ENCODE measurements at places on chromosomes 6 and 20.

- H3K4me3 ChIP-seq: no peak overlapping the region
- H3K27ac ChIP-seq: no peak overlapping the region
- DNase-seq: no peak
- peaks cover 5% of the 10 kb centered on the region for H3K4me1 ChIP-seq
- peaks cover 16% of the 10 kb centered on the region for H3K27me3 ChIP-seq
- no peaks in the 10 kb centered on the region for H3K36me3 ChIP-seq
Measured at GRCh38 chr20:37417617-37418467, 71.9 kb downstream of the SRC start.

- H3K4me3 ChIP-seq: no peak overlapping the region
- no peak overlapping the region for H3K27ac ChIP-seq
- no peaks in the 10 kb centered on the region for H3K4me1 ChIP-seq
- peaks cover 72% of the 10 kb centered on the region for H3K27me3 ChIP-seq
- no peaks in the 10 kb centered on the region for H3K36me3 ChIP-seq
Measured at GRCh38 chr20:46135856-46136633, 17.9 kb downstream of the CD40 start.

DNA sequence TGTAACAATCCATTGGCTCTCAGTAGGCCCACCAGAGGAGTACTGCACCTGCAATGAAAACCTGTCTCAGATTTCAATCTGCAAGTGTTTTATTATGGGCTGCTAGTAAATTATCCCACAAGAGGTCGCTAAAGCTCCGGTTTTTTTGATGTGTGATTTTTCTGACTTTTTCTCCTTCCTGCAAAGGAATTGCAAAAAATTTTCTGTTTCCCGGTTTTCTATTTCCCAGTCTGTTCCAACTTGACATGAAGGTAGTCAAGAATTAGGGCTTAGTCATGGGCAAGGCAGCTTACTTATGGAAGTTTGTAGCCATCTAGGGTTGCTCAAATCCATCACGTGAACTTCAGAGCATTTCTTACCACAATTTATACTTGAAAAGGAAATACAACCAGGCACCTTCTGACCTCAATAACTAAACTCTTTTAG, 38.5 kb upstream of the AHI1 start:
- no peaks in the 10 kb centered on the region for H3K27me3 ChIP-seq
- peak; percentile 29 for DNase-seq
- peaks cover 25% of the 10 kb centered on the region for H3K4me1 ChIP-seq

- H3K4me1 ChIP-seq: no peaks in the 10 kb centered on the region
- H3K36me3 ChIP-seq: no peaks in the 10 kb centered on the region
- no peak for DNase-seq
- H3K4me3 ChIP-seq: no peak overlapping the region
Measured at GRCh38 chr6:132736239-132736638, 21.5 kb downstream of the VNN2 start.

- peaks cover 2% of the 10 kb centered on the region for H3K4me1 ChIP-seq
- no peaks in the 10 kb centered on the region for H3K27me3 ChIP-seq
- DNase-seq: no peak
- H3K4me3 ChIP-seq: no peak overlapping the region
Measured at GRCh38 chr20:25295386-25296093, 47.7 kb downstream of the PYGB start.

DNA sequence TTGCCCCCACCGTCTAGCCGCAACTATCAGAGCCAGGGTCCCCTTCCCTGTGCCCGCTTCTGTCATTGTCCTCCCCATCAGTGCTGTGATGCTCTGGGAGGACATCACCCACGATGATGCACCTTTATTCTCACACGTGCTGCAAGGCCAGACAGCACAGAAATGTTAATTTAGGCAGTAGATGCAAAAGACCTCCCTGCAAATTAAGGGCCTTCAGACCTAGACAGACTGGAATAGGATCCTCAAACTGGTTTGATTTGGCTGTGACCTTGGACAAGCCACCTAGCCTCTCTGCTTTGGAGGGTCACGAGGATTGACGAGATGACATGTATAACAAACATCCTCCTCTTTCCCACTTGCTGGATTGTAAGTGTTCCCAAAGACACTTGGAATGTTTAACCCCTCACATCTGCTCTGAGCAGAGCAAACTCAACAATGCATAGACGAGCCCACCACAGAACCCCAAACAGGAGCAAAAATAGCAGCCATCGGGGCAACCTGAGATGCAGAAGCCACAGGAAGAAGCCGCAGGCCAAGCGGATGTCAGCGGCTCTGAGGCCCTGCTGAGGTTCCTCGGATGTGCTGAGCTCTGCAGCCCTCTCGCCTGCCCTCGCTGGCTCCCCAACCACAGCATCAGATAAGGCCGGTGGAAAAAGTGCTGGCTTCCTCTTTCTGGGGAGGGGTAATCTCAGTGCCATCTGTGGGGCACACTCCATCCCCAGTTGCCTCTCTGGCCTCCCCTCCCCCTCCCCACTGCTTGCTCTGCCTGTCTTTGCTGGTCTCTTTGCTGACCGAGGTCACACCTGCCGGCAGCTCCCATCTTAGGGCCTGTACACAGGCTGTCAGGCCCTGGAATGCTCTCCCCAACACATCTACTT, 35.3 kb downstream of the TOX2 start:
- peaks cover 31% of the 10 kb centered on the region for H3K27me3 ChIP-seq
- peaks cover 8% of the 10 kb centered on the region for H3K36me3 ChIP-seq
- H3K27ac ChIP-seq: no peak overlapping the region
- H3K4me1 ChIP-seq: peaks cover 76% of the 10 kb centered on the region

GRCh38 chr6:46440141-46440540, 51.1 kb downstream of the RCAN2 start:
- H3K27me3 ChIP-seq: peaks cover 28% of the 10 kb centered on the region
- H3K4me1 ChIP-seq: no peaks in the 10 kb centered on the region
- H3K4me3 ChIP-seq: no peak overlapping the region
- H3K36me3 ChIP-seq: no peaks in the 10 kb centered on the region
- no peak for DNase-seq

DNA sequence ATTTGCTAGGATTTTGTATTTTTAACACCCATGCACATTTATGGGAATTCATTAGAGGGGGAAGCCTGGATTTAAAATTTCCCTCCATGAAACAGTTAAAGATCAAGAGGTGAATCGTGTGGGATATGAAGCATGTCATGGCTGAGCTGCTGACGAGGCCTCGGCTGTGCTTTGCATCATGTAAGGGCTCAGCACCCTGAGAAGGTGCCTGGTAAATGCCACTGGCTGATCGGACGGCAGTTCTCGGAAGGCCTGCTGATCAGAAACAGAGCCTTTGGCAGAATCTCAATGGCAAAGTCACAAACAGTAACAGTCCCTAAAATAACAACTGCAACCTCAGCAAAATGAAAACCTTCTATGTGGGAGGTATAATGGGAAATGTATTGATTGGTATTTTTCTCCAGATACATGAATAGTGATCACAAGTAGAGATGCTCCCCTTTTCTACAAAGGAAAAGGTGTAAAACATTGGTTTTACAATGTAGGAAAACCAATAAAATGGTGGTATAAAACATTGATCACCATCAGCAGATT, 53.0 kb upstream of the FUCA2 start:
- H3K27me3 ChIP-seq: no peaks in the 10 kb centered on the region
- H3K27ac ChIP-seq: no peak overlapping the region
- peaks cover 15% of the 10 kb centered on the region for H3K36me3 ChIP-seq
- H3K4me1 ChIP-seq: peaks cover 61% of the 10 kb centered on the region
- H3K4me3 ChIP-seq: no peak overlapping the region

- no peak for DNase-seq
- no peaks in the 10 kb centered on the region for H3K4me1 ChIP-seq
- no peak overlapping the region for H3K4me3 ChIP-seq
- H3K36me3 ChIP-seq: no peaks in the 10 kb centered on the region
Measured at GRCh38 chr6:124964764-124965105, 2.5 kb downstream of the RNF217 start.

DNA sequence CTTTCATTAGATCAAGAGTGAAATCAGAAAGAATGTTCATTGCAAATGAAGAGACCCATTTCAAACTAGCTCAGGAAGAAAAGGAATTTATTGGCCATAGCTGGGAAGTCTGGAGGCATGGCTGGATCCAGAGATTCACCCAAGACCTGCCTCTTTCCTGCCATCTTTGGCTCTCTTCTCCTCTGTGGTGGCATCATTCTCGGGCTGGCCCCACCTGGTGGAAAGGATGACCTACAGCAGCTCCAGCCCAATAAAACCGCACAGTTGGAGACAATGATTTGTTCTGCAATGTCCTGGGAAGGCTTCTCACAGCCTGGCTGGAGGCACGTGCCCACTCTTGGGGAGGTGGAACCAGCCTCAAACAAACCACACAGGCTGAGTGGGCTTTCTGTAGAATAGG, 18.1 kb upstream of the FERMT1 start:
- no peak overlapping the region for H3K4me3 ChIP-seq
- no peak overlapping the region for H3K27ac ChIP-seq
- no peak for DNase-seq
- no peaks in the 10 kb centered on the region for H3K36me3 ChIP-seq
- H3K4me1 ChIP-seq: no peaks in the 10 kb centered on the region

- no peak for DNase-seq
- no peak overlapping the region for H3K27ac ChIP-seq
- H3K27me3 ChIP-seq: peaks cover 30% of the 10 kb centered on the region
- H3K36me3 ChIP-seq: no peaks in the 10 kb centered on the region
- H3K4me1 ChIP-seq: peaks cover 8% of the 10 kb centered on the region
- no peak overlapping the region for H3K4me3 ChIP-seq
Measured at GRCh38 chr6:39084506-39084905, 30.5 kb downstream of the SAYSD1 start.

GRCh38 chr20:46998477-46999240, 104.0 kb downstream of the EYA2 start:
- DNase-seq: no peak
- no peak overlapping the region for H3K27ac ChIP-seq
- peaks cover 54% of the 10 kb centered on the region for H3K27me3 ChIP-seq
- H3K4me3 ChIP-seq: no peak overlapping the region
- peaks cover 6% of the 10 kb centered on the region for H3K4me1 ChIP-seq

GRCh38 chr6:68732423-68732822, 97.3 kb downstream of the ADGRB3 start:
- no peak for DNase-seq
- no peaks in the 10 kb centered on the region for H3K27me3 ChIP-seq
- H3K4me1 ChIP-seq: no peaks in the 10 kb centered on the region
- no peak overlapping the region for H3K27ac ChIP-seq
- no peaks in the 10 kb centered on the region for H3K36me3 ChIP-seq

DNA sequence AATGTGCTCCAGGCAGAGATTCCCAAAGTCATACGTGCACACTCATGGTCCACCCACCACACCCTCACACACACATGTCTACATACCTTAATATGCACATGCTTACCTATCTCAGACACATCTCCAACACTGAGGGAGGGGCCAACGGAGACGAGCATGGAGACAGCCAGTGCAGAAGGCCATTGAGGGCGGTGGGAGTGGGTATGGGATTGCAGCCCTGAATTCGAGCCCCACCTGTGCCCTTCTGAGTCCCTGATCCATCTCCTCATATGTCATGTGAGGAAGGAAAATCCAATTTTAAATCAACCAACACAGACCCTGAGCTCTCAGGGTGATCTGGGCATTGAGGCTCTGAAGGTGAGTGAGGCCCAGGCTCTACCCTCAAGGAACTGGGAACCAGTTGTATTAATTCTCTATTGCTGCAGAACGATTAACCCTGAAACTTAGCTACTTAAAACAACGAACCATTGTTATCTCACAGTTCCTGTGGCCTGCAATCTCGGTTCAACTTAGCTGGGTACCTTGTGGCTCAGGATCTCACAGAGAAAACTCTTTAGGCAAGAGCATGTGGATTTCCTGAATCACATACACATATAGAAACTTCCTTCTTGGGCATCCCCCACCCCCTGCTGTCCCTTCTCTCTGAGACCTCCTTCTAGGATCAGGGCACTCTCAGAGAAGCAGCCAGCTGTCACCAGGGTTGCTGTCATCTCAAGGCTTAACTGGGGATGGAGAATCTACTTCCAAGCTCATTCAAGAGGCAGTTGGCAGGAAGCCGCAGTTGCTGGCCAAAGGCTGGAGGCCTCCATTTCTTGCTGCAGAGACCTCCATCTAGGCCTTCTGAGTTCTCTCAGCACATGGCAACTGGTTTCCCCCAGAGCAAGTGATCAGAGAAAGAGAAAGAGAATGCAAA, 28.3 kb downstream of the GLP1R start:
- peaks cover 2% of the 10 kb centered on the region for H3K4me1 ChIP-seq
- H3K27me3 ChIP-seq: peaks cover 16% of the 10 kb centered on the region
- no peak overlapping the region for H3K27ac ChIP-seq
- no peak overlapping the region for H3K4me3 ChIP-seq

DNA sequence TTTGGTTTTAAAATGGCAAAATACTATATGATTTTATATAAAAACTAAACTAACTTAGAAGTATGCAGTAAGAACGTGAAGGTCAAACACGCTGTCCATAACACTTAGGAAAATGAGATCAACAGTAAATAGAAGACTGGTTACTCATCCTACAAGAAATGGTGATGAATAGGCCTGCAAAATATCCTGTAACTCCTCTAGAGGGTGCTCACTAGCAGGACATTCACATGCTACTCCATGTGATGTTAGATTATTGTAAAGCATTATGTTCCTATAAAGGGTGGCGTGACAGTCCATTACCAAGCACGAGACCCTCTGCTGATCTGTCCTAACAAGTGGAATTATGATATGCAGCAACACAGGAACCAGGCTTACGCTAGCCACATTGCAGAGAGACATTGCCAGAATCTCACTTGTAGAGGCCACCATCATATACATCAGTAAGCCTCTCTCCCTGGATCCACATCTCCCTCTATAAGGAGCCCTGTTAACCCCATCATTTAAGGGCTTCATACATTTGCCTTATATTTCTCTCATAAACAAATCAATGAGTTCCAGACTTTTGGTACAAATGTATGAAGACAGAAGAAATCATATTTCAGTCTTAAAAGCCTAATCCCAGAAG, 18.0 kb upstream of the DEFB129 start:
- peaks cover 17% of the 10 kb centered on the region for H3K27me3 ChIP-seq
- H3K4me1 ChIP-seq: no peaks in the 10 kb centered on the region
- H3K4me3 ChIP-seq: no peak overlapping the region
- DNase-seq: no peak
- H3K27ac ChIP-seq: no peak overlapping the region

DNA sequence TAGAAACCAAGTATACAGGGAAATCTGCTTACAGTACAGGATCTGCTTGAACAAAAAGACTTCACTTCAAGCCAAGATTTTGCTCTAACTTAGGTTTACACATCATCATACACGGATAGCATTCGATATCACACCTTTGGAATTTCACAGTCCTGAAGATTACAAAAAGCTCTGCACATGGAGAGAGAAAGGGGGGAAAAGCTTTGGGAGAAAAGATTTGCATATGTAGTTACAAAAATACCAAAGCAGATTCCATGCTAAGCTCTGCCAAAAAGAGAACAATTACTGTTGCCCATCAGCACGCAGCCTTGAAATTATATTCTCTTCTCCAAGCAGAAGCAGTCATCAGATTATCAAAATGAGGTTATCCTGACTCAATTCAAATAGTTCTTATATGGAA, 62.0 kb downstream of the HIVEP2 start:
- H3K4me3 ChIP-seq: peak overlapping the region; percentile 5
- DNase-seq: no peak
- no peaks in the 10 kb centered on the region for H3K36me3 ChIP-seq
- H3K4me1 ChIP-seq: peaks cover 40% of the 10 kb centered on the region

DNA sequence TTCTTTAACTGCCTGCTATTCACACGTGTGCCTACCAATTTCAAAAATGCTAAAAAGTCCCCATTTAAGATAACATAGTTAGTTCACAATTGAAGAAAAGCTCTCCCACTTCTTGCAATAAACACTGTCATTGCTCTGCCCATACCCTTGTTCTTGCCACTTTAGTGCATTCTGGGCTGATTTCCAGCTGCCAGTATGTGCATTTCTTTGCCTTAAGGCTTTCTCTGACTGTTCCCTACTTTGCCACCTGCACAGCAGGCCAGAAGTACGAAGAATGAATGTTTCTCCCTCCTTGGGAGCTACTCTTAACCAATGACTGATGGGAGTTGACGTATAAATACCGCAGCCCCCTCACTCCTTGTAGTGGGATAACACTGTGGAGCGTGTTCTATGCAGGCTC, 16.0 kb upstream of the ATRN start:
- no peak overlapping the region for H3K27ac ChIP-seq
- no peak for DNase-seq
- H3K4me1 ChIP-seq: no peaks in the 10 kb centered on the region
- no peaks in the 10 kb centered on the region for H3K36me3 ChIP-seq
- H3K4me3 ChIP-seq: no peak overlapping the region
- peaks cover 5% of the 10 kb centered on the region for H3K27me3 ChIP-seq

All from effector memory CD8-positive, alpha-beta T cell (primary cell).